ENCODE measurements at places on chromosomes 2 and 18.

GRCh38 chr2:225425284-225425683, 25.8 kb downstream of the NYAP2 start:
- DNase-seq, result no peak

DNA sequence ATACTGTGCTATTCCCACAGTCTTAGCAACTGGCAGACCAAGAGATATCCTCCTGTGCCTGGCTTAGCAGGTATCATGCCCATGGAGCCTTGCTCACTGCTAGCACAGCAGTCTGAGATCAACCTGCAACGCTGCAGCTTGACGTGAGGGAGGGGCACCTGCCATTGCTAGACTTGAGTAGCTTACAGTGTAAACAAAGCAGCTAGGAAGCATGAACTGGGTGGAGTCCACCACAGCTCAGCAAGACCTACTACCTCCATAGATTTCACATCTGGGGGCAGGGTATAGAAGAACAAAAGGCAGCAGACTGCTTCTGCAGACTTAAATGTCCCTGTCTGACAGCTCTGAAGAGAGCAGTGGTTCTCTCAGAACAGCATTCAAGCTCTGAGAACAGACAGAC, 74.8 kb downstream of the AKAIN1 start:
- no peak for DNase-seq

DNA sequence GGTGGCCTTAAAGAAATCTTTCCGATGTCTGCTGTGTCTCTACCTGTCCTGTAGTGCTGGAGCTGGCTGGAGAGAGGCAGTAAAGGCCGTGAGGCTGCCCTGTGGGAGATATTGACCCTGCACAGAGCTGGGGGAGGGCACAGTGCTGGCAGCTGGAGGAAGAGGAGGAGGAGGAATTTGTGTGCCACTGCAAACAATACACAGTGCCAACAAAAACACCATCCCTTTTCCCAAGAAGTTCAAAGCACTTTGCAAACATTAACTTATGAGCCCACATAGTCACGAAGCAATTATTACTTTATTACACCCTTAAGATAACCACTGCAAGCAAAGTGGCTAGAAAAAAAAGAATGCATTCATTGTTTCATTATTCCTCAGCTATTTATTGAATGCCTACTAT, 45.0 kb upstream of the CYTIP start:
- DNase-seq, result no peak

DNA sequence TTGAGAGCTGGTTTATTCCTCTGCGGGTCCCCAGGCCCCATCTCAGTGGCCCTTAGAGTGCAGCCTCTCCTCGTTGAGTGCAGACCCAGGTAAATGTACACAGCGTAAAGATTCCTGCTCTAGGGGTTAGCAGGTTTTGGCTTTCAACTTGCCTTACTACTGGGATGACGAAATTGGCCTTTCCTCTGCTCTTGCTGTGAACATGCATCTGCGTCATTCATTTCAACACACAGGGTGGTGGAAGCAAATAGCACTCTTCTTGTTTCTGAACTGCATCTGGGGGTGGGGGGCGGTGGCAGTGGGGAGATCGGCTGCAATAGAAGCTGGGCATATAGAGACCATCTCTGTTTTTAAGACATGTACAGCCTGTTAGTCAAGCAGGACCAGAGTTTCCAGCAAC, 16.5 kb upstream of the SLC16A14 start:
- DNase-seq, result no peak

GRCh38 chr2:169891593-169892298, 64.5 kb downstream of the UBR3 start:
- no peak for DNase-seq

GRCh38 chr2:142174176-142174575, 43.4 kb upstream of the LRP1B start:
- no peak for DNase-seq

DNA sequence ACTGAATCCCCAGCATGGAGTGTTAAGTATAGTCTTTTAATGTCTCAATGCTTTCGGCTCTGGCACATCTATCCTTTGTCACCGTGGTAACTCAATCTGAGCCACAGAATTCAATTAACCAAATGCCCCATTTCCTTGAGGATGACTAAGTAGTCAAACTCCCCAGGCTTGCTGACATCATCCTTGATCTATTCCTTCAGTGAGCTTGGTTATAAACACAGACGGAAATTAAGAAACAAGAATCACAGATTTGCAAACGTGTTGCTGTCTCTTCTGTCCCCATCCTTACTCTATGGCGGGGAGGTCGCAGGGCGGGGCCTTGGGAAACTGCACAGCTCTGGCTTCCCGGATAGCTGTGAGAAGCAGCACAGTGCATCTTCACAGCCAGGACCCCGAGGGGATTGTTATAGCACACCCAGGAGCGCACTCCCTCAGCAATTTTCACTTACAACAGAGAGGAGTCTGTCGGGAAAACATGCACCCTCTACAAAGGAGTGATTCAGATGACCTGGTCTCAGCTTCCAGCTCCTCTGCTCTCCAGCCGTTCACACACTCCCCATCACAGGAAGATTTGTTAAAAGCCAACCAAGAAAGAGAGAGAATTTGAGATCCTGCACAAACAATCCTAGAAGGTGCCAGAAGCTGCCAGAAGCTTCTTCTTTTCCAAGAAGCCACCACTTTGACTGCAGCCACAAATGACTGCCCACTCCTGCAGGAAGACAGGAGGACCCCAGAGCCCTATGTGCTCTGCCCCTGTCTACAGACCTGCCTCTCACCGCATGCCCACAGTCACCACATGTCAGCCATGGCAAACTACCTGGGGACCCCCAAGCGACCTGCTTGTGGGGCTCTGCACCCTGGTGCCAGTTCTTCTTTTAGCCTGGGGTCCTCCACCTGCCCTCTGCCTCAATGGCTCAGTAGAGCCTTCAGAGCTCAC, 44.9 kb upstream of the YWHAQ start:
- DNase-seq, result no peak

GRCh38 chr2:1310202-1310601, 103.1 kb upstream of the TPO start:
- DNase-seq, result no peak

GRCh38 chr2:207505171-207505570, 24.6 kb upstream of the CREB1 start:
- DNase-seq, result no peak

DNA sequence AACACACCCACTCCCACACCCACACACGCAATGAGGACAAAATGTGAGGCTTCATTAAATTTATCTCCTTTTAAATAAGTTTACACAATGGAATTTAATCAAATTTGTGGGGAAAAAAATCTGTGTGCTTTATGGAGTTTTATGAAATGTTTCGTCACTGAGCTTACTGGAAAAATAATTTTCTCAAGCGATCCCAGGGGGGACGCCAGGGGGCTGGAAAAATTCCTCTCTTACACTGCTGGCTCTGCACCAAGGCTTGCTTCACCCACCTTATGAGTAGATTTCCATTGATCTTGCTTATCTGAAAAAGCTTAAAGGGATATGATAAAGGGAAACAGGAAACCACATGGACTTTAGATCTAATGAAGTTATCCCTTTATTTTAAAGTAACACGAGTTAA, 95.5 kb downstream of the CABYR start:
- DNase-seq, result no peak

GRCh38 chr2:26710743-26711456, 18.4 kb downstream of the KCNK3 start:
- DNase-seq, result no peak

DNA sequence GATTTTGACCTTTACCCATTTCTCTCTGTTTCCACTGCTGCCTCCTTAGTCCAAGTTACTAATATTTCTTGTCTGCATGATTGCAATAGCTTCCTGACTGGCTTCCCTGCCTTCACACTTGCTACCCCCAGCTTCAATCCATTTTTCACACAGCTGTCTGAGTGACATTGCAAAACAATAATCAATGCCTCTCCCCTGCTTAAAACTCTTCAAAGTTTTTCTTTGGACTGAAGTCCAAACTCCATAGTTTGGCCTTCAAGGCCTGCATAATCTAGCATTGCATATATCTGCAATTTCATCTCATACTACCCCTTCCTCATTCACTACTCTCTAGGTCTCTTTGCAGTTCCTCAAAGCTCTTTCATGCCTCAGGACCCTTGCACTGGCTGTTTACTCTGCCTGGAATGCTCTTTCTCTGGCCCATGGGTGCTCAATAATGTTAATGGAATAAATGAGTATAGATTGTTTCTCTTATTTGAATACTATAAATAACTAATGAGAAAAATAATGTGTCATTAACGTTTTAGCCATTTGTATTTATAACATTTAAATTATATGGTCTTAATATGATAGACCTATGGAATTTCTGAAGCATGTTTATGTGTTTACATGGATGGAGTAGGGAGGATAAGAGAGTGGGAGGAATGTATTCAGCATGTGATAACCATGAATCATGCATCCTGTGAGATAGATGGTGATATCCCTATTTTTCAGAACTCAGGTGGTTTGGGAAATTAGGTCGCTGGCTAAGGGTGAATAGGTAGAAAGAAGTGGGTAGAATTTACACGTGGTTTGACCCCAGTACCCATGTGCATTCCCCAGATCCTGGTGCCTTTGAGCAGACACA, 5.7 kb upstream of the TMEM178A start:
- DNase-seq, result no peak

- DNase-seq, result peak; percentile 75
Observed at GRCh38 chr18:13612196-13612997, 114.0 kb downstream of the FAM210A start.

DNA sequence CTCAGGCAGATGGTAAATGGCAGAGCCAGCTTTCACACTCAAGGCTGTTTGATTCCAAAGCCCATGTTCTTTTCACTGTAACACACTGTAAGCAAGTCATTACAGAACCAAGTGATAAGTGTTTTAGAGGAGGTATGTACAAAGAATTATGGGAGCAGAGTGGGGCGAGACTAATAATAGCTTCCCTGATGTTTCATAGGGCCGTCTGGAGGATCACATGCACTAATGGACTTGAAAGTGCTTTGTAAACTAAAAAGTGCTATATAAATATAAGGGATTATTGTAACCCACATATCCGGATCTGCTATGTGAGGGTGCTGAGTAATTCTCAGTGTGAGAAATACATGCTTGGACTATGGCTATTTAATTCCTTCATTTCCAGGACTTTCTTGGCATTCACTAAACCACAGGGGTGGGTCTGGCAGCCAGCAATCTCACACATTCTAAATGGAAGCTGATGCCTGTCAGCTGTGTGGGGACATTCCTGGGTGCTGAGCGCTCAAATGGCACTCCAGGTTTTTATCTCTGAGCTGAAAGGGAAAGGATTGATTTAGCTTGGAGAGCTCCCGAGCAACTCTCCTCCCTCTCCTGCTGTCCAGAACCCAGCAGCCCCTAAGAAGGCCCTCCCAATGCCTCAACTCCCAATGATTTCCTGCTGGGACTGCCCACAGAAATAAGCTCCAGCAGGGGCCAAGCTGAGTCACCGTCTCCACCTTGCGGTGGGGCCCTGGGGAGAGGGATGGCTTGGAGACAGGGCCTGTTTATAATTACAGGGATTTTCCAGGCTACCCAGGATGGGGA, 222.8 kb downstream of the SOX11 start:
- no peak for DNase-seq
